CD4-positive, alpha-beta T cell treated with Interleukin-17A for 1 hour (primary cell): ENCODE measurements at places on chromosomes 3 and 15.

DNA sequence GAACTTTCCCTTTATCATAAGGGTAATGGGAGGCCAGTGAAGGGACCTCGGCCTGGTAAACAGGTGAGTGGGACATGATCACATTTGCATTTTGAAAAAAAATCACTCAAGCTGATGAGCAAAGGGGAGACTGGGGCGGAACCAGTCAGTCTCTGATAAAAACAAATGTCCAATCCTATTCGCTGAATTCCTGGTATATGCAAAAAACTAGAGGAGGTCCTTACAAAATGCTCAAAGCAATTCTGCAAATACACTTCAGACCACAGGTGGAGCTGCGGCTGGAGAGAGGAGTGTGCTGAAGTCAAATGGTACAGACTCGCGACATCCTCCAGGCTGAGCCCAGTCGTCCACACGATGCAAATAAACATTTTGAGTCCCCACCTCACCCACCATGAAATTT lies 166.7 kb downstream of the FOXP1 start:
- DNase-seq: peak; percentile 66

GRCh38 chr3:140067487-140067886 lies 132.5 kb downstream of the CLSTN2 start:
- DNase-seq: no peak

DNA sequence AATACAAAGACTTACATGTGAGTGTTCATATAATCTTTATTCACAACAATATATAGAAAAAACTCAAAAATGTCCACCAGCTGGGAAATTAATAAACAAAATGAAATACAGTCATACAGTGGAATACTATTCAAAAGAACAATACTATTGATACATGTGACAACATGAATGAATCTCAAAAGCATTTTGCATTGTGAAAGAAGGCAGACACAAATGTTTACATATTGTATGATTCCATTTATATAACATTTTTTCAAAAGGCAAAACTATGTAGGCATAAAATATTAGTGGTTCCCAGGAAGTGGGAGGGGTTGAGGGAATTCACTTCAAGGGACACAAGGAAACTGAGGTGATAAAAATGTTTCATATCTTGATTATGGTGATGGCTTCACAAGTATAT lies 303.2 kb downstream of the CTNNB1 start:
- no peak for DNase-seq

- no peak for DNase-seq
These were observed 137.8 kb downstream of the RORA start for GRCh38 chr15:61091289-61091616.

- DNase-seq: no peak
These were observed 12.8 kb upstream of the WDR49 start for GRCh38 chr3:167666563-167666962.
